ENCODE measurements at places on chromosomes 13 and 19. TPM values are rescaled to one million over a fixed set of nuclear protein-coding genes. Genes with fewer than 3 reads are reported as not detected.

DNA sequence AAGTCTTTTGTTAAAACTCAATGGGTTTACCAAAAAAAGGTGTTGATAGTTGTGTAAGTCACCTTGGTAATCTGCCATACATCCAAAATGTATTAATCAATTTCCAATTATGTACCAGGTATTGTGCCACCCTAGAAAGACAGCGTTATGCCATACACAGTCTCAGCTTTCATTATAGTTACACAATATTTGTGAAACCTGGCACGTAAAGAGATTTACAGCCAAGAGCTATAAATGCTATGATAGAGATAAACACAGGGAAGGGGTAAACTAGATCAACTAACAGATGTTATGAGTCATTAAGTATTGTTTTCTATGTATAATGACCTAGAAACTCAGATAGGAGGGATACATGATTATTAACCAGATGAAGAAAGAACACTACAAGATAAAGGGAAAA lies 725.6 kb upstream of the SLITRK5 start:
- DNase-seq = no peak

DNA sequence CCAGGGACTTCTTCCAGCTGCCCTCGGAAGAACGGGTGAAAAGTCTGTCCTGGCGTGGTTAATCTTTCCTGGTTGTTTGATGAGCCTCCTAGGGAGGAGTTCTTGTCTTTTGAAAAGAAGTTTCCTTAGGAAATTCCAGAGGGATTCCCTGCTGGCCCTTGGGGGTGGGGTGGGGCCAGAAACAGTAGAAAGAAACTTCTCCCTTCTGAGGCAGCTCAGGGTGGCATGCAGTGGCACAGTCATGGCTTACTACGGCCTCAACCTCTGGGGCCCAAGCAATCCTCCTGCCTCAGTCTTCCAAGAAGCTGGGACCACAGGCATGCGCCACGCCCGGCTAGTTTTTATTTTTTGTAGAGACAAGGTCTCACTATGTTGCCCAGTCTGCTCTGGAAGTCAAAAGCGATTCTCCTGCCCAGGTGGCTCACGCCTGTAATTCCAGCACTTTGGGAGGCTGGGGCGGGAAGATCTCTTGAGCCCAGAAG lies 1.5 kb downstream of the ZNF101 start:
- no peak for DNase-seq

DNA sequence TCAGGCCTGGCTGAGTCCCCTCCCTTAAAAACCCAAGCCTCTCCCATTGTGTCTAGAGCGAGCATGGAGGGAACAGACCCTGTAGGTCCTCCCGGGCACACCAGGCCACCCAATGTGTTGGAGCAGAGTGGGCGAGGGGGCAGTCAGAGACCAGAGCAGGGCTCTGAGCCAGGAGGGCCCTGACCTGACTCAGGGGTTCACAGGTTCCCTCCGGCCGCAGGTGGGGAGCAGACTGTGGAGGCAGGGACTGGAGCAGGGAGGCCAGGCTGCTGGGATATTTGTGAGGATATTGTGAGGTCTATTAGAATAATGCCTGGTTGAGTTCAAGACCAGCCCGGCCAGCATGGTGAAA lies 1.6 kb upstream of the TYROBP start:
- no peak for DNase-seq

GRCh38 chr19:54517483-54517882 lies 14.9 kb downstream of the LAIR2 start:
- no peak for DNase-seq

DNA sequence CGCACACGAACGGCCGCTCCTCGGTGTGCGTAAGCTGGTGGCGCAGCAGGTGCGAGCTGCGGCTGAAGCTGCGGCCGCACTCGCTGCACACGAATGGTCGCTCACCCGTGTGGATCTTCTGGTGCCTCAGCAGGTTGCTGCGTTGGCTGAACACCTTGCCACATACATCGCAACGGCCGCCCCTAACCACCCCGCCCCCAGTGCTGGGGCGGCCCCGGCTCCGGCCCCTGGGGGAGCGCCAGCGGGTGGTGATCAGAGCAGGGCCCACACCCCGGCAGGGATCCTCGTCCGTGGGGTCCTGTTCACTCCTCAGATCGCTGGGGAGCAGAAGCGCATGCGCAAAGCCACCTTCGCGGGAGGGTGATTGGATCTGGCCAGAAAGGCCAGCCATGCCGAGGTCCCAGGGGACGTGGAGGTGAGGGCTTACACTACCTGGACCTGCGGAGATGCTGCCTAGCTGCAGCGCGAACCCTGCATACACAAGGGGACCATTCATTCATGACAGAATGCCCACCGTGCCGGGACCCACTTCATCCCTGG lies 4.7 kb upstream of the UBE2M start:
- DNase-seq = no peak

DNA sequence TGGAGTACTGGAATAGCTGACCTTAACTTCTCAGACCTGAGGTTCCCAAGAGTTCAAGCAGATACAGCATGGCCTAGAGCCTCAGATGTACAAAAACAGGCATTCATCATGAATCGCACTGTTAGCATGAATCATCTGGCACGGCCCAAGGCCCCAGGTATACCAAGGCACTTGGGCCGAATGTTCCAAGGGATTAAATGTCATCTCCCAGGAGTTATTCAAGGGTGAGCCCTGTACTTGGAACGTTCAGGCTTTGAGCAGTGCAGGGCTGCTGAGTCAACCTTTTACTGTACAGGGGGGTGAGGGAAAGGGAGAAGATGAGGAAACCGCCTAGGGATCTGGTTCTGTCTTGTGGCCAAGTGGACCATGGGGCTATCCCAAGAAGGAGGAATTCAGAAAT lies 6.3 kb downstream of the KLK3 start:
- no peak for DNase-seq

DNA sequence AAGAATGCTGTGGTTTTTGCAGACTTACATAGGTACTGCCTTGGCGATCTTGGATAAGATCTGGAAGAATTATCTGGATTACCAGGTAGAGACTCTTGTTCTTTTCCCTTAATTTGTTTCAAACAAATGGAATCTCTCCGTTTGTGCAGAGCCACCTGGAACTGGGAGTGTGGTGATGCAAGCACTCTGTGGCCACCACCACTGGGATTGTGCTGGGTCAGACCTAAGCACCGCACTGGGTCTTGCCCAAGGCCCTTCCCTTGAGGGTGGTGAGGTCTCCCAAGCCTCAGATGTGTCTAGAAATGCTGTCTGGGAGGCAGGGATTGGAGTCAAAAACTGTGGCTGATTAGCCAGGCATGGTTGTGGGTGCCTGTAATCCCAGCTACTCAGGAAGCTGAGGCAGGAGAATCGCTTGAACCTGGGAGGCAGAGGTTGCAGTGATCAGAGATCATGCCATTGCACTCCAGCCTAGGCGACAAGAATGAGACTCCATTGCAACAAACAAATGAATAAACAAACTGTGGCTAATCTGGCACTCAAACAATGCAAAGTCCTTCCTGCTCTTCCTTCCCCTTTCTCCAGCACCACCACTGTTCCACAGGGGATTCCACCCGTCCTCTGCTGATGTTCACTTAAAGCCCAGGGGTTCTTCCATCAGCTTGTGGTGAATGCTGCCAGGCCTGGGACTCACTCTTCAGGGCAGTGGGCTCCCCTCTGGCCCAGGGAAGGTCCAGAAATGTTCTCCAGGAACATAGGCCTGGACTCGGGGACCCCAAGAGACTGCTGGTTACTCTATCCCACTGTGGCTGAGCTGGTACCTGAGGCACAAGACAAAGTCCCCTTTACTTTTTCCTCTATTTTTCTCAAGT lies 10.8 kb upstream of the CEACAM1 start:
- no peak for DNase-seq

DNA sequence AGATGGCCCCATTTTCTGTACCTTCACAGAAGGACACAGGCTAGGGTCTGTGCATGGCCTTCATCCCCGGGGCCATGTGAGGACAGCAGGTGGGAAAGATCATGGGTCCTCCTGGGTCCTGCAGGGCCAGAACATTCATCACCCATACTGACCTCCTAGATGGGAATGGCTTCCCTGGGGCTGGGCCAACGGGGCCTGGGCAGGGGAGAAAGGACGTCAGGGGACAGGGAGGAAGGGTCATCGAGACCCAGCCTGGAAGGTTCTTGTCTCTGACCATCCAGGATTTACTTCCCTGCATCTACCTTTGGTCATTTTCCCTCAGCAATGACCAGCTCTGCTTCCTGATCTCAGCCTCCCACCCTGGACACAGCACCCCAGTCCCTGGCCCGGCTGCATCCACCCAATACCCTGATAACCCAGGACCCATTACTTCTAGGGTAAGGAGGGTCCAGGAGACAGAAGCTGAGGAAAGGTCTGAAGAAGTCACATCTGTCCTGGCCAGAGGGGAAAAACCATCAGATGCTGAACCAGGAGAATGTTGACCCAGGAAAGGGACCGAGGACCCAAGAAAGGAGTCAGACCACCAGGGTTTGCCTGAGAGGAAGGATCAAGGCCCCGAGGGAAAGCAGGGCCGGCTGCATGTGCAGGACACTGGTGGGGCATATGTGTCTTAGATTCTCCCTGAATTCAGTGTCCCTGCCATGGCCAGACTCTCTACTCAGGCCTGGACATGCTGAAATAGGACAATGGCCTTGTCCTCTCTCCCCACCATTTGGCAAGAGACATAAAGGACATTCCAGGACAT lies 7.0 kb upstream of the CEACAM7 start:
- no peak for DNase-seq

DNA sequence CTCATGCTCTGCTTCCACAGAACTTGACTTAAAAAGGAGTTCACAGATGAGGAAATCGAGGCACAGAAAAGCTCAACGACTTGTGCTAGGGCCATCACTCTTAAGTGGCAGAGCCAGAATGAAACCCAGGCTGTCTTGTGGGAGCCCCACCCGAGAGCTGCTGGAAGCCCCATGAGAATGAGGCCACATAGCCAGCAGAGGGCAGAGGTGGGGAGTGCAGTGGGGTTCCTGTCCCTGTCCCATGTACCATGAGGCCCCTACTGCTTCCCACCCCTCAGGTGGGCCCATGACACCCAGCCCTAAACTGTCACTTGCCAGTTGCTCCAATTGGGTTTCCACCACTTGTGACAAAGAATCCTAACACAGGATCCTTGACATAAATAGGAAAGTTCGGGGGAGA lies 175.9 kb downstream of the IRS2 start:
- DNase-seq = no peak

- DNase-seq = no peak
Observed at GRCh38 chr19:10736916-10737551, 19.2 kb downstream of the DNM2 start.

GRCh38 chr13:50104493-50104892 lies 89.2 kb downstream of the KCNRG start:
- DNase-seq = no peak

- DNase-seq = no peak
Observed at GRCh38 chr13:85586422-85586831, 212.8 kb downstream of the SLITRK6 start.

DNA sequence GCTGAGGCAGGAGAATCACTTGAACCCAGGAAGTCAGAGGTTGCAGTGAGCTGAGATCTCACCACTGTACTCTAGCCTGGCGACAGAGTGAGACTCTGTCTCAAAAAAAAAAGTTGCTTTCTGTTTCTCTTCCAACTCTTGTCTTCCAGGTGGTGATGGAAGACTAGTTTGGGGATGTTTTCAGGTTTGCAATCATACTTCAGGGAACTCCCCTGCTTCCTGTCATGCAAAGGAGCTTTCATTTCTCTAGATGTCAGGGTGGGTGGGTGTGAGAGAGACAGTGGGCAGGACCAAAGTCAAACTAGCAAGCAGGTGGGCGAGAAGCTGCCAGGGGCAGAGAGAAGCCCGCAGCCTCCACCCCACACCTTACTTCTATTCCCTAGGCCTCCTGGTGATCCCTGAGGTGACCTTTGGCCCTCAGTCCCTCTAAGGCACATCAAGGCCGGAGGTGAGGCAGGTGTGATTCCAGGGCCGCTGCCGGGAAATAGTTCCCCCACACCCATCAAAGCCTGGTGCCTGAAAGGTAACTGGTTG lies 25.7 kb downstream of the CCNE1 start:
- DNase-seq = no peak

DNA sequence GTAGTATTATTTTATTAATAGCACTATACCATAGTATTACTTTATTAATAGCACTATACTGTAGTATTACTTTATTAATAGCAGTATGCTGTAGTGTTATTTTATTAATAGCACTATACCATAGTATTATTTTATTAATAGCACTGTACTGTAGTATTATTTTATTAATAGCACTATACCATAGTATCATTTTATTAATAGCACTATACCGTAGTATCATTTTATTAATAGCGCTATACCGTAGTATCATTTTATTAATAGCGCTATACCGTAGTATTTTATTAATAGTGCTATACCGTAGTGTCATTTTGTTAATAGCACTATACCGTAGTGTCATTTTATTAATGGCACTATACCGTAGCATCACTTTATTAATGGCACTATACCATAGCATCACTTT lies 191.8 kb downstream of the GPC6 start:
- DNase-seq = no peak

The USHBP1 gene
- not detected for total RNA-seq

The KLK12 gene
- not detected for total RNA-seq

The WASF3 gene
- 3.8 TPM for total RNA-seq

The KCTD12 gene
- 4.1 TPM for total RNA-seq

The MED26 gene
- 8.9 TPM for total RNA-seq

The MYH14 gene
- 19.2 TPM for total RNA-seq

The CGB7 gene
- 1.8 TPM for total RNA-seq

The CYSLTR2 gene
- not detected for total RNA-seq

The PNMA8A gene
- total RNA-seq = 7.4 TPM

The ARGLU1 gene
- 43.0 TPM for total RNA-seq

The IRS2 gene
- 14.5 TPM for total RNA-seq

The LRP3 gene
- total RNA-seq = 26.3 TPM

The CCDC70 gene
- not detected for total RNA-seq

The TSPAN16 gene
- not detected for total RNA-seq

The ZSCAN4 gene
- total RNA-seq = not detected

The DNMT1 gene
- total RNA-seq = 154 TPM

The KCNN4 gene
- 8.3 TPM for total RNA-seq

The SELENOV gene
- total RNA-seq = 0.17 TPM

Measured in epithelial cell of proximal tubule (primary cell).